ENCODE measurements at places on chromosomes 4 and X.

GRCh38 chr4:111562826-111563225 lies 582.4 kb upstream of the FAM241A start:
- no peak for DNase-seq

DNA sequence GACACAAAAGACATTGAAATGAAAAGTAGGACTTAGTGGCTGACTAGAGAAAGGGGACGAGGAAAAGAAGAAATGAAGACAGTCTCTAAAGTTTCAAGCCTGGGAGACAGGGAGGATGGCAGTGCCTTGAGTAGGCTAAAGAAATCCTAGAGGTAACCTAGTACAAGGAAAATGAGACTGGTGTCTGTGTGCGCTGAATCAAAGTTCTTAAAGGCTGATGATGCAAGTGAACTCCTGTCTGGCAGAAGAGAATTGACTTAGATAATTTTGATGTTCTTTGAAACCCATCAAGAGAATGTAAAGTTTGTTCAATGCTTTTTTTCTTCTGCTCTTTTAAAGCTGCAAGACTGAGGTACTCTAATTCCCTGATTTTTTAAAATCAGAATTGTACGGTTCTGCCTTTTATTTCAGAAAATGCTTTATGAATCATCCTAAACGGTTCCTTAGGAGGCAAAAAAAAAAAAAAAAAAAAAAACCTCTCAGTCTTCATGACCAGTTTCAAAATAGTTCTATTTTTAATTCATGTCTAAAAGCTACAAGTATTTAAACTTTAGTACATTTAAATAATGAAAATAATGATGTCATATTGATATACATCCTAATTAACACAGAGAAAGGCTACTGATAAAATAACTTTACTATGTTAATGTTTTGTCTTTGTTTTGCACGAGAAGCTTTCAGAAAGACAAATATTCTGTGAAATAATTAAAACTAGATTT lies 189.8 kb downstream of the PPP3CA start:
- no peak for DNase-seq

DNA sequence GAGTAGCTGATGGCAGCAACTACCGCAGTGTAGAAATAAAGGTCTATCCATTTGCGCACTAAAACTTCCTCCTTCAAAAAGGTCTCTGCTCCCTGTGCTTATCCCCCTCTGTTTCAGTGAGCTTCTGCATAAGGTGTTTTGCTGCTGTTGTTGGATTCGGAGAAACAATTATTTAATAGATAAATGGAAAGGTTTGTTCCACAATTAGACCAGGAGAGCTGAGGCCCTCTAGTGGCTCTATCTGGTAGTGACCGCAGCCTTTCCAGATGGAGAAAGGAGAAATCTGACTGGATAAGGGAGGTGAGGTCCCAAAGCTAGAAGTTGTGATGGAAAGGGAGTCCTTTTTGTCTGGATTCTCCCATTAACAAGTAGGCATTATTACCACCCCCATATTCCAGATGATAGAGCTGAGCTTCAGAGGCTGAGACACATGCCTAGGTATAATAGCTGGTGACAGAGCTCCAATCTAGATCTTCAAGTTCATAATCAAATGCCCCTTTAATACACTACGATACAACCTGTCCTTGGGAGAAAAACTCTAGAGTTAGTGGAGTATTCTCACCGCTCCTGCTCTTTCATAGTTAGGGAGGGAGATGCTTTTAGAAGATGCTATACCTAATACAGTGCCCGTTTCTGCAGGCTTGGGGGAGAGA lies 5.1 kb upstream of the GABRQ start:
- peak; percentile 29 for DNase-seq

DNA sequence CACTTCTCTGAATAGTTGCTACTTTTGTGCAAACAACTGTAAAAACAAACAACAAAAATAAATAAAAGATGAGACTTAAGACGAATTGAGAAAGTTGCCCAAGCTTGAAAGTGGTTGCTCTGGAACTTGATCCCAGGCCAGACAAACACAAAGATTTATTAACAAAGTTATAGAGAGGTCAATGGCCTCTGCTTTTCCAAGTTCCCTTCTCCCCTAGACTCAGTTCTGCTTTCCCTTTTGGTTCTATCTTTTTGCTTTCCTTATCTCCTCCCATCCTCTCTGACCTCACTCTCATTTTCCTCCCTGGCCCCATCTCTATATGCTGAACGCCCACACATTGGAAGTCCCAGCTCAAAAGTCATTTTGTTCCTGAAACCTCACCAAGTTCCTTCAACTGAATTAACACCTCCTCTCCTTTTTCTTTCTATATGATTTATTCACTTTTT lies 82.7 kb downstream of the MXRA5 start:
- DNase-seq = peak; percentile 88

Measured in suppressor macrophage treated with lipopolysaccharide for 4 hours (primary cell).